ENCODE measurements at places on chromosomes 6 and 20.

DNA sequence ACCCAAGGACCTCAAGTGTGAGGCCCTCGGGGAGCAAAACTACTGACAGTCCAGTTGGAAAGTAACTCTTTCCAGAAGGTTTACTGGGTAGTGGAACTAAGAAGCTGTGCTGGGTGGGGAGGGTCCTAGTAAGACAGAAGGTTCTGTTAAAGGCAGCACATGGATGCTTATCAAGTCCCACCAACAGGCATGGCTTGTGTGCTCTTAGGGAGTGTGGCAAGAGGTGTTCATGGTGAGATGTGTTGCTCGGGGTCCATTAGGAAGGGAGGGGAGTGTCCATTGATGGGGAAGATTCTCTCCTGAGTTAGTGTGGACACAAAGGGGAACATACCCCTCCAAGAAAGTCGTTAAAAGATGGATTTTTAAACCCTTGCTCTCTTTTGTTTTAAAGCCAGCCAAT lies 120.6 kb downstream of the LY86 start:
- DNase-seq: no peak

GRCh38 chr6:163008186-163008585 lies 280.4 kb downstream of the PACRG start:
- DNase-seq: no peak

- no peak for DNase-seq
Observed at GRCh38 chr6:145063091-145063490, 672.2 kb downstream of the EPM2A start.

GRCh38 chr6:169960521-169960885 lies 209.1 kb downstream of the ERMARD start:
- DNase-seq: no peak

DNA sequence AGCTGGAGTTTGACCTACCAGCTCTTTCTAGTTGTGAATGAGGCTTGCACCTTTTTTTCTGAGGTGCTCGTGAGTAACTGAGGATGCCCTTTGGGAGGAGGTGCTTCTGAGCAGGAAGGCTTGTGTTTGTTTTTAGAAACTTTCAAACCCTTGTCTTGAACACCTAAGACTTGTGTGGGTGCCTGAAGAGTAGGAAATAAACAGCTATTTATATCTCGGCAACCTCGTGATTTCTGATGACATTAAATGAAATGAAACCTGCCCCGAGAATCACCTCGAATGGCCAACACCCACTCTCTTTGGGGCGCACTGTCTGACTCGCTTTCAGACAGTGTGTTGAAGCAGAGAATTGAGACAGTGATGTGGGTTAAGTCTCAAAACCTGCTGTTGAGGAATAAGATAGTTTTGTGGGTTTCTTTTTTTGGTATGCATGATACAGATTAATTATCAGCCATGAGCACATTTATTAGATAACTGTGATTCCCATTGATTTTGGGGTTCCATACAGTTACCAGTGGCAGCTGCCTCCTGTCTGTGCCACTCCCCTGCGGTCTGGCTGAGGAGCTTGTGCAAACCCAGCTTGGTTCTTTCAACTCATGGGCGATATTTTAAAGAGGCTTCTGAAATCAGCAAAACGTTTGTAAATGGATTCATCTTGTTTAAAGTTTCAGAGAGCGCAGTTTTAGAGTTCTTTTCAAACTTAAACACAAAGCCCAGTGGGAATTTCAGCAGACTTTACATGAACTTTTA lies 8.4 kb downstream of the IRF4 start:
- DNase-seq: no peak

GRCh38 chr6:101876431-101876830 lies 482.9 kb downstream of the GRIK2 start:
- DNase-seq: no peak

GRCh38 chr6:80439721-80440470 lies 333.4 kb downstream of the BCKDHB start:
- DNase-seq: no peak

DNA sequence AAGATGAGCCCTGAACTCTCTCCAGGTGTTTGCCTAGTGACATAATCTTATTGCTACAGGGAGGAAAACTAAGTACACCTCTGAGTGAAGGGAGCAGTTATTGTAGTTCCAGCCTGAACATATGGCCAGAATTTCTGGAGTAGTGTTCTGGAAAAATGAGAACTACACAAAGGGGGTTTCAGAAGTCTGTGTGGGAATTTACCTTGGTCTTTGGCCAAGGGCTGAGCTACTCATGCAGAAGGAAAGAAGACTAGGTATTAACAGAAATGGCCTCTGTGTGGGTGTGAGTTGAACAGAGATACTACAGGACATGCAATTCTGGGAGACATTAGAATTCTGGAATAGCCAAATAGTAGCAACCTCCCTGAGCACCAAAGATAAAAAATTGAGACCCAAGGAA lies 1009.7 kb upstream of the GJE1 start:
- no peak for DNase-seq

GRCh38 chr6:97150932-97151331 lies 132.1 kb downstream of the MMS22L start:
- no peak for DNase-seq

GRCh38 chr6:162343198-162343935 lies 384.2 kb downstream of the PRKN start:
- no peak for DNase-seq

GRCh38 chr20:44942264-44942973 lies 17.8 kb downstream of the TOMM34 start:
- no peak for DNase-seq

- no peak for DNase-seq
Observed at GRCh38 chr6:87699576-87699975, 2.5 kb downstream of the AKIRIN2 start.

- no peak for DNase-seq
Observed at GRCh38 chr6:43180985-43181384, 1.0 kb upstream of the CUL9 start.

DNA sequence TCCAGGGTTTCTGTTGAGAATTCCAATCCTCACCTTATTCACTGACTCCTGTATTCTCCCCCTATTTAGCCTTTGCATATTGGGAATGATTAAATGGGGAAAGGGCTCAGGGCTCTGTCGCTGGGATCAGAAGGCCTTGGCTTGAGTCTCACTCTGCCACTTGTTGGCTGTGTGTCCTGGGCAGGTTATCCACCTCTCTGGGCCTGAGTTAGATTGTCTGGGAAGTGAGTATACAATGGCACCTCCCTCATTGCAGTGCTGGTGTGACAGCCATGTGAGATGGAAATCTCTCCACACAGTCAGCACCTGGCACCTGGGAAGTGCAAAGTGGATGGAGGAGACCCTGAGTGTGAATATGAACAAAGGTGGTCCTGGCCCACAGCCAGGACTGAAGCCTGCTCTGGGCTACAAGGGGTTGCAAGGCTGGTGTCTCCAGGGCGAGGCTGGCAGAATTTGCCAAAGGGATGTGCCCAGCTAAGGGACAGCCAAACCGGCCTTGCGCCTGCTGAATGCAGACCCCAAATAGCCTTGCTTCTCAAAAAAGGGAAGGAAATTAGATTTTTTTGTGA lies 200.0 kb upstream of the PMEPA1 start:
- no peak for DNase-seq

DNA sequence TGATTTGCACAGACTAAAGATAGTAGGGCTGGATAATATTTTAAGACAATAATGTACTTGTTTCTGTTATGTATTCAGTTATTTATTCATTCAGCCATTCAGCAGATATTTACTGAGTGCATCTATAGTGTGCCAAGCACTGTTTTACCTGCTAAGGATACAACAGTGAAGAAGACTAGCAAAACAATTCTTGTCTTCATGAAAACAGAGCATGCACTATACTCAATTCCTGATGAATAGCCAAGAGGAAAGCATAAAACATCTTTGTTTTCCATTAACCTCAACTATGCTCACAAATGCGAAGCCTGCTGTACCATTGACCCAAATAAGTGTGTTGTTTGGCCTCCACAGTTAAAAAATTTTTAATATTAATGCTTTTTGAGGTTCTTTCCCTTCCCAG lies 436.7 kb downstream of the BCKDHB start:
- no peak for DNase-seq

GRCh38 chr6:20024978-20025377 lies 187.3 kb downstream of the MBOAT1 start:
- DNase-seq: no peak

- peak; percentile 43 for DNase-seq
Observed at GRCh38 chr20:41329435-41330342, 10.9 kb upstream of the LPIN3 start.

GRCh38 chr20:48047447-48047846 lies 262.2 kb upstream of the SULF2 start:
- no peak for DNase-seq

DNA sequence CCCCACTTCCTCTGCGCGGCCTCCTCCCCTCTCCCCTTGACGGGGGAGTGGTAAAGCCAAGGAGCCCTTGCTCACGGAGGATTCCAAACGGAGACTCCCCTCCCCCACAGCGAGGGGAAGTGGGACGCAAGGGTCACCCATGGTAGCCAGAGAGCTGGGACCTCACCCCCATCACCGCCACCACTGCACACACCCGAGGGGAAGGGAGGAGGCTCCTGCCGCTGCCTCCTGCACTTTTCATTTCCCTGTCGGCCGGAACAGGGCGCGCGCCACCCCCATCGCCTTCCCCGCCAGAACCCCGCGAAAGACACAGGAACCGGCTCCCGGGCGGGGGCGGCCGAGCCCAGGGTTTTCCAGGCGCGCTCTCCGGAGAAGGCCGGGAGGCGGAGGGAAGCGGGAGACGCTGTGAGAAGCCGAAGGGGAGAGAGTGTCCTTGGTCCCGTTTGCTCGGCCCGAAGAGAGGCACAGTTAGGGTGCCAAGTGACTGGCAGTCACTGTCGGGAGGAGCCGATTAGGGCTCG lies 789 bp downstream of the CCND3 start:
- no peak for DNase-seq

DNA sequence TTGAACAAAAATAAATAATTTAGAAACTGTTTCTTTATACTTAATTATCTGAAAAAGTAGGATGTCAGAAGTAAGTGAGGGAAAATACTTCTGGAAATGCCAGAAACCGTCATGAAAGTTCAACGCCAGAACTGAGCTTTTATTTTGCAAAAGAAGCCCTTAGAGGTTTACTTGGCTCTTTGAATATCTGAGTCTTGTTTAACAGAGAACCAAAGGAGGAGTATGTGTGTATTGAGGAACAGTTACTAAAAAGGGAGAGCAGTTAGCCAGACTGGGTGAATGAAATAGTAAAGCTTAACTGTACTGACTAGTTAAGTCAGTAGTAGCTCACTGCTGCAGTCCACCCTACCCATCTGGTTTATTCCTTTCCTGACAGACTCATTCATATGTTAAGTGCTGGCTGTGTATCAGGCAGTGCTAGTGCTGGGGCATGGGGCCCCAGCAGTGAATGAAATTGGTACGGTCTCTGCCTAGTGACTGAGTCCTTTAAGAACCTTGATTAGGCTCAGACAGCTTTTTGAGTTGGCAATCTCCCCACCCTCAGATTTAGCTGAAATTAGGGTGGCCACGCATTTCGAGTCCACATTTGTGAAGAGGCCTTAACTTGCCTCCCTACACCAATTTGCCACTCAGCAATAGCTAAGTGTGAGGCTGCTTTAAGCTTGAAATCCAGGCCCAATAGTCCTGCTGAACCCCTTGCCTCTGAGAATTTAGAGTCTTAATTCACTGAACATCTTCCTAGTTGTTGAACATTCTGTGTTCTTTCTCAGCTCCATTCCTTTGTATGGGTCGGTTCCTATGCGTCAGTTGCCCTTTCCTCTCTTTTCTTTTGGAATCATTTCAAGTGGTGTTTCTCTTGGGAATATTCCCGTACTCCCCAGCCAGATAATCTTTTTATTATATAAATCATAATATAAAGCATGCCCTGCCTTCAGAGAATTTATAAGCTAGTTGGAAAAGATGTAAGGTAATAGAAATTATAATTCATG lies 20.2 kb downstream of the MAP3K4 start:
- no peak for DNase-seq

- no peak for DNase-seq
Observed at GRCh38 chr6:170025935-170026750, 264.7 kb downstream of the DLL1 start.

DNA sequence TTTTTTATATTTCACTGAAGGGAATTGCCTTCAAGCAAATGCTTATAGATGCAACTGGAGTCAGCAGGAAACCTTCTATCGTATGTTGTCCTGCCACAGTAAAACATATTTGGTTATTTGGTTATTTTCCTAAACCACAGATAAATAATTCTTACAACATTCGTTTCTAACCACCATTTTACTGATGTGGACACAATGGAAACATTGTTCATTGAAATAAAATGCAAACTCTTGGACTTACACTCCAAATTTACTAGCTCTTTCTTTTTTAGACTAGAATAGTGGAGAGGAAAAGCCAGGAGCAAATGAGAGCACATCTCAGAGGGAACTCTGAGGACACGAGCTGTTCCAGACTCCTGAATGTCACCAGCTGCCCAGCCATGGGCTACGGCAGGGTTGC lies 114.8 kb downstream of the RPS12 start:
- DNase-seq: no peak
